ENCODE measurements at places on chromosomes 7 and 10.

DNA sequence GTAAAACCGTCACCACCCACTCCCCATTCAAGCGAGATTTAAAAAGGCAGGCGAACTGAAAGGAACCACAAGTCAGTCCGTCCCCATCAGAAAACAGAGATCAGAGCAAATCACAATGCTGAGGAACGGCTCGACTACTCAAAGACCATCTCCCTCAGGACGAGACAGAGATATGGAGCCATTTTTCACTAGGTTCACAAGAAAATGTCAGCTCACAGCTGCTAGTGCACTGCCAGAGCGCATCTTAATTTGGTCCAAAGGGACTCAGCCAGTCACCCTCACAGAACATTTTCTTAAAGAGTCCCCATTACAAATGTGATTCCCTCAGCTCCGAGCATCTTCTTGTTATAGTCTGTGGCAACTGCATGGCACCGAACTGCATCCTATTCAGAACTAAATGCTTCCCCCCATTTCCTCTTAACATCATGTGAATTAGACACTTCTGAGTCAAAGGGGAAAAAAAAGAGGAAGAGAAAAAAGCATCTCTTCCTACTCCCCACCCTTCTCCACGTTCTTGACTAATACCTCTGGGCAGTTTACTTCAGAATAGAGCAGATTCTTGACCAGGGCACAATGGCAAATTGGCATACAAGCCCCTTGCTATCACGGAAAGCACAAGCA lies 683.9 kb downstream of the MAGI2 start:
- peak; percentile 49 for DNase-seq

- peak; percentile 28 for DNase-seq
Observed at GRCh38 chr7:30829471-30829870, 58.3 kb downstream of the MINDY4 start.

DNA sequence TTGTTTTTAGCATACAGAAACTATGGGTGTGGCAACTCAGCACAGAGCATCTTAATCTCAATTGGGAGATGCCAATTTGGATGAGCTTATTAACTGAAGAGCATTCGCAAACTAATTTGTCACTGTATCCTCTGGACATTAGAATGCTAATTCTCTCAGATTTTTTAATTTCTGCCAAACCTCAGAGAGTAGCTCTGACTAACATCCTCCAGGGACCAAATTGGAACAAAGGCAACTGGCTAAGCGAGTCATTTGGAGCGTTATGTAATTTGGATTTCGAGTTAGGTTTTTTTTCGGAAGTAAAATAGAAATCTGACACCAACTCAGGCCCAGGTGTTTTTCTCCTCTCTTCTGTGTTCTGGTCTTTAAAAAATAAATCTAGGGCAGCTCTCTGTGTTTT lies 201.9 kb downstream of the BMPER start:
- DNase-seq = no peak

DNA sequence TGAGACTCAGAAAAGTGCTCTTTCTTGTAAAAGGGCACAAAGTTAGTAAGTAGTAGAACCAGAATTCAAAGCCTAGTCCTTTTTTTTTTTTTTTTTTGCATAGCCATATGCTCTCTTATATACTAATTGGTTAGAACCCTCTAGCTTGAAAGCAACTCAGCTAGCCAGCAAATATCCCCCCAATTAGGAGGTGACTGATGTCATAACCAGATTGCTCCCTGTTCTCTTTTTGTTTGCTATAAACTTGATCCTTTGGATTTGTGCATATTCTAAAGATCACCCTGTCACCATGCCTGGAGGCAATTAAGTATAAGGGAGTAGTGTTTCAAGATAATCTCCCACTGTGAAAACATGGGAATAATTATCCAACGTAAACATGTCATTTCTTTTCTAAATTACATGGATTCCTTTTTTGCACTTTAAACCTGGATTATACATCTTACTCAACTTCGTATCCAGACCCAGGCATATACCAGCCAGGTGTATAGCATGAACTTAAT lies 963.4 kb downstream of the CNTNAP2 start:
- peak; percentile 43 for DNase-seq

- no peak for DNase-seq
Observed at GRCh38 chr7:116970238-116970910, 17.1 kb downstream of the ST7 start.

DNA sequence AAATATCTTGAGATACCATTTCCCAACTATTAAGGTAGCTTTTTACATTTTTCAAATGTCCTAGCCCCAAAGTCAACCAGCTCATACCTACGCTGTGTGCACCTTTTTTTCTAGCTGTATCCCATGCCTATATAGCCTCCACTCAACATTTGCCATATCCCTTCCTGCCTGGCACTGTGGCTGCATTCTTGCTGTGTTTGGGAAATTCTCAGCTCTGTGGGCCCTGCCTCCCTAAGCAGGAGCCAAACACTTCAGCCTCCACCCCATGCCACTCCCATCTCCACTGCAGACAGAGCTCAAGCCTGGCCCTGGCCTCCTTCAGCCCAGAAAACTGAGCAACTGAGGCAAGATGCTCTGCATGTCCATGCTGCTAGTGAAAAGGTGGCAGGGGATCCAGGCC lies 141.3 kb downstream of the RAB11FIP2 start:
- DNase-seq = no peak

GRCh38 chr10:60032723-60033122 lies 126.4 kb upstream of the CCDC6 start:
- peak; percentile 52 for DNase-seq

GRCh38 chr10:6492896-6493295 lies 87.2 kb downstream of the PRKCQ start:
- no peak for DNase-seq

DNA sequence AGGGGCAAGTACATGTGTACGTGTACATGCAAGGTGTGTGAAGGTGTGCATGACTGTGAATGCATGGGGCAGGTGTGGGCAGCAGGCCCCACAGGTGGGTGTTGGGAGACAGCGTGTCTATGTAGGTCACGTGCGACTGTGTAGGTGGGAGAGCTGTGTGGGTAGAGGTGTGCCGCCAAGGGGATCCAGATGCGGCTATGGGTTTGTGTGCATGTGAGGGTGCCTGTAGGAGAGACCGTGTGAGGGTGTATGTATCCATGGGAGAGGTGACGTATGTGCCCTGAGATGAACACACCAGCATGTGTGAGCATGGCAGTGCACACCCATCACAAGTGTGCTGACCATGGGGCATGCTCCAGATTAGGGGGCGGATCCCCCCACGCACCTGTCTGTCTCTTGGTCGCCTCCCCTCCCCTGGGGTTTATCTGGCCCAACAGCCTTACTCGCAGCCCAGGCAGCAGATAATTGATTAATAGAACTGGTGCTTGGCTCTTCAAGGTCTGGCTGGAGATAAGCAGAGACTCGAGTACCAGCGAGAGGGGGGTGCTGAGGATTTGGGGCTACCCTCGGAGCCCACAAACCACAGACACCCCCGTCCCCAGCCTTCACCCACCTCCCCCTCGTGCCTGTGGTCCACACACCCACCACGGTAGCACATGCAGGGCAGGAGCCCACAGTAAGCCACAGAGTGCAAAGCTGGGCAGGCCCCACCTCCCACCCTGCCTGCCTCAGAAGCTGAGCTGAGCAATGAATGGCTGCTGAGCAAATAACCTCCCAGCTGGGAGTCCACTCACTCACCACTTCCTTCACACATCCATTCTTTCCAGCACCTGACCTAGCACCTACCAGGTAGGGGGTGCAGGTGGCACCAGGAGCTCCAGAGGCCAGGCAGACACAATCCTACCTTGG lies 41.4 kb upstream of the ZMIZ1 start:
- DNase-seq = peak; percentile 65

DNA sequence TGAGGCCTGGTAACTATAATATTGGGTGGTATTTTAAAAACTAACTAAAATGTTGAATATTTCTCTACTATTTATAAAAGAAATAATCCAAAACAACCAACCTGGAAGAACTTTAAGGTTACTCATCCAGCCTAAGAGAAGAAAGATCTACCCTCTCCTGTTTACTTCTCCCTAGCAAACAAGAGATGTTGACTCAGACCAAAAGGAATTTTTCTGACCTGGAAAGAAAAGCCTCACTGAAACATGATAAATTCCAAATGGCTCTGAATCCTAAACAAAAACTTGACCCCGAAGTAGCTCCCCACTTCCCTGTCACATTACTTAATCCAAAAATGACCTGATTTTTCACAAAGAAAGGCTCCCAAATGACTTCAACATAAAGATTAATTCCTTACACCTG lies 101.2 kb downstream of the PARD3 start:
- no peak for DNase-seq

- DNase-seq = no peak
Observed at GRCh38 chr7:83798489-83798888, 149.6 kb upstream of the SEMA3E start.

DNA sequence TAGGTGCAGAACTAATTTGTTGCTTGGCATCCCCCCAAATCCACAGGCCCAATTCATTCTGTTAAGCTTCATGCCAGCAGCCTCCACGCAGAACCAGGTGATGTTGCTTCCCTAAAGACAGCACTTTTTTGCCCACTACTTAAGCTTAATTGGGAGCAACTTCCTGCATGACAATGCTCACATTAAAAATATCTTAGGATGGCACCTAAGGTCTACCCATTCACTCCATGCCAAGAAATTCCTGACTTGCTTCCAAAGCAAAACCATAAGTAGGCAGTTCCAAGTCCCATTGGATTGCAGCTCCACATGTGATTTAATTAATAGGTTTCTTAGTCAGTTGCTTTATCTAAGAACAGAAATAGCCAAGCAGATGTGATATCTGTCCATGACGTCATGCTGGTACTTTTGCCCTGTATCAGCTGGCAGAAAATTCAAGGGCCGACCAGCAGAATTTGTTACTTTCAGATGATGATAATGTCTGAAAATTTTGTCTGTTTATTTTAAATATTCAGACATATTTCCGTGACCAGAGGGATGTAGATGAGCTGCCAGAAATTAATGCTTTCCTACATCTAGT lies 325.5 kb downstream of the LHFPL3 start:
- DNase-seq = no peak

DNA sequence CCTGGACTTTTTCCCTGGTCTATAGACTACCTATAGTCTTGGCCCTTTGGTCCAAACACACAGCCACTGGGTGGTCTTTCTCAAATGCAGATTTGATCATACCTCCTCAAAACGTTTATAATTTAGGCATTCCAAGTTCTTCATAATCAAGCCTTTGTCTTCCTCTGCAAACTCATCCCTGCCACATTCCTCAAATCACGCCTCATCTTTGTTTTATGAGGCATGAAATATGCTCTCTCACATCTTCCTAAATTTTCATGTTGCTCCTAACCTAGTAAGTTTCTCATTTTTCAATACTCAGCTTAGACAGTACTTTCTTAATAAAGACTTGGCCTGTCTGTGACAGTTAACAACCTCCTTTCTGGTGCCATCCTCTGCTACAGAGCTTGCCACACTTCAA lies 10.9 kb upstream of the HERC4 start:
- no peak for DNase-seq

DNA sequence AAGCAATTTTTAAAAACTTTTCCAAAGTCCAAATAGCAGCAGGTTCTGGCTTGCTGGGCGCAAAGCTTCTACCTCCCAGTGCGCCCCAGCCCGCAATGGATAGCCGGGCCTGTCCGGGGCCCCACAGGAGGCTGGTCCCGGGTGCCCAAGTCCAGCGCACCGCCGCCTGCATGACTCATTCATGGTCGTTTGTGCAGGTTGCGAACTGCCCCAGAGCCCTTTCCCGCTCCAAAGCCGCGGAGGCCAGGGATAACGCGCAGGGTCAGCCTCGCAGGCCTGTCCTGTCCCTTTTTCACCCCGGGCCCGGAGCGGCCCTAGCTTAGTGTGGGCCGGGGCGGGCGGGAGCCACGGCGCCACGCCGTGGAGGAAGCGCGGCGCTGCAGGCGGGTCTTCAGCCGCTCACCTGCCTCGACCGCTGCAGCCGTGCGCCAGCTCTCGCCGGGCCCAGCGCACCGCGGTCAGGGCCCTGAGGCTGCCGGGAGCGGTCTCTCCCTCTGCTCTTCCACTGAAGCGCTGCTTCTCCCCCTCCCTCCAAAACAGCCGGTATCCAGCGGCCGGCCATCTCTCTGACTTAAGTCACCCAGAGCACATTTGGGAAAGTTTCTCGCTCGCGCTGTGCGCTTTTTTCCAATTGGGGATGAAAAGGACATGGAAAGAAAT lies 1.7 kb upstream of the EGR2 start:
- DNase-seq = peak; percentile 69

DNA sequence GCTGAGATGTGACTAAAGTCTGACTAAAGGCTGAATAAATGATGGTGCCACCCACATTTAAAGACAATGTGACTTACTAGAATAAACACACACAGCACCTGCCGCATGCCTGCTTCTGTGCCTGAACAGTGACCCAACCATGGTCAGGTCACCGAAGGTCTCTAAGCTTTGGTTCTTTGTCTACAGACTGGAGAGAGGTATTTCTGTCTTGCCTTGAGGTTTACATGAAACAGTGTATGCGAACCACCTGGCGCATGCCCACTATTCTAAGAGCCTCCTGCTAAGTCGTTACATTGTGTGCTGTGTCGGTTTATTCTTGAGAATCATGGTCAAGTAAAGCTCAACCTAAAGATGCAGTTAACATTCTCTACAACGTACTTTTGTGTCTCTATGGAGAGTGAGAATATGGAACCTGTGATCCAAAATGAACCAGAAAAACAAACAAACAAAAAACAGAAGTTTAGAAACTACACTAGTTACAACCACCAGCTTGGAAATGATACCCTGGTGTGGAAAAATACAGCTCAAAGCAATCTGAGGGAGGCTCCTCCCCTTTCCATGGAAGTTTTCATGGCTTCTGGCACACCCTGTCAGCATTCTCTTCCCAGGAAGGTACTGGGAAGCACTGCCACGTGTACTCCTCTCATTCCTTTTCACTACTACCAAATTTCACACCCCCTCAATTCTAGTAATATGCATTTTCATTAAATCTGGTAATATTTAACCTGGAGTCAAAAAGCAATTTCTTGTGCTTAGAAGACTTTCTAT lies 40.0 kb downstream of the VOPP1 start:
- no peak for DNase-seq

GRCh38 chr7:54921116-54921515 lies 97.7 kb upstream of the EGFR start:
- DNase-seq = no peak

DNA sequence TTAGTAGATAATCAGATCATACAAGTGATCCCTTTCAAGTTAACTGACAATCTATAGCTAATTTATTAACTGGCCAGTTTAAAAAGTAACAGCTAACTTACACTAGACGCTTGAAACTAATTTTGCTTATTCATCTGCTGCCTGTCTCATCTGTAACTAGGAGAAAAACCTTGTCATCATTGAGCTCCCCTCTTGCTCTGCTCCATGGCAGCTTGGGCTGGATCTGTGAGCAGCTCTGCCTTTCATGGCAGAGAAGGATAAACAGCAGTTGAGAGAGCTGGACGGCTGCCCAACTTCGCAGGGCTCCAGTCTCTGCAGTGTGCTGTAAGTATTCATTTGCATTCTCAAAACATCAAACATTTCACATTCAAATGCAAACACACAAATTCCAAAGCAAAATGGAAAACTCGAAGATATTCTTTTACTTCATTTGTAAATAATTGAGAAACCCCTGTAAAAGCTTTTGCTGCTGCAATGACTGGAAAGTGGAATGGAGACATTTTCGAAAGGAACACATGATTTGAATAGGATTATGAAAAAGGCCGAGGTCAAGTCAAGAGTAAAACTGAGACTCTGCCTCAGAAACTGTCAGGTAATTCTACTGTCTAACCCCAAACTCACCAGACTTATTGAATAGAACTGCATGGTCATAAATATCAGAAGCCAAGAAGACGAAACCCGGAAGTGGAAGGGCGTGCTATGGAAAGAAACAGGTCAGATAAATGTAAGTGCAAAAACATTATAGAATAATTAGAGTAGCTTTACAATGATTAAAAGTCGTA lies 17.6 kb downstream of the SLC35B4 start:
- peak; percentile 15 for DNase-seq

GRCh38 chr7:51000956-51001355 lies 218.3 kb upstream of the GRB10 start:
- DNase-seq = no peak

Data from NCI-H1417 (cell line).